ENCODE measurements at places on chromosomes 4 and X.

DNA sequence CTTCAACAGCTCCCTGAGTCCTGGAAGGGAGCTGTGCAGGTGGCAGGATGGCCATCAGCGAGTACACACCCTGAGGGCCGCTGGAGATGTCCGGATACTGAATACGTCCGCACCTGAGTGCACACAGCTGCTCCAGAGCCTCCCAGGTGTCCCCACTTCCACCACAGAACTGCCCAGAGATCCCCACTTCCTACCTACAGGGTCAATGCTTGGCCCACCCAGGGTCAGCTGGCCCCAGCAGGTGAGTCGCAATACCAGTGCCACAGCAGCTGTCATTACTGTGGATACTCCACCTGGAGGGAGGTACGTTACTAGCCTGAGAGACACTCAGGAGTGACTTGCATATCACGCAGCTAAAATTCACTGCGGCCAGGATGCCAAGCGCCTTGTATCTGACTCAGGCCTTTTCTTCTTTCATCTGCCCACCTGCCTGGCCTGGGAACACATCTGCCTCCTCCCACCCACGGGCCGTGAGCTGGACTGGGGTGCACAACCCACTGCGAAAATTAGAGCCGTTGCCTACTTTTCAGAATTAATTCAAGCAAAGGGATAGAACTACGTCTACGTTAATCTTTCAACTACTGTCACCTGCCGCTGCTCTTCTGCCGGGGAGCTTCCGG lies 9.4 kb downstream of the C4orf50 start:
- DNase-seq, result no peak

DNA sequence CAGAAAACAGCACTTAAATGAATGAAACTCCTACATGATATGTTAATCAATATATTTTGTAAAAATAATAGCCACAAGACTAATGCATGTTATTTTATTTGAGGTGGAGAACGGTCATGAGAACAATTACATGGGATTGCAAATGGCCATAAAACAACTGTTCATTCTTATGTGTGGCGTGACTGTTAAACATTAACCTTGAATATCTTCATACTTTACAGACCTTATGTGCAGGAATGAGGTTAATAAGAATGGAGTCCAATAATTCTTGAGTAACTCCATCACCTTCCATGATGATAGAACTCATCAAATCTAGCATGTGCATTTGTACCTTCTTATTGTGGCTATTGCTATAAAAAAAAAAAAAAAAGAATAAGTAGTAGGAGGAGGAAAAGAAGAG lies 55.3 kb downstream of the PDS5A start:
- DNase-seq, result no peak

DNA sequence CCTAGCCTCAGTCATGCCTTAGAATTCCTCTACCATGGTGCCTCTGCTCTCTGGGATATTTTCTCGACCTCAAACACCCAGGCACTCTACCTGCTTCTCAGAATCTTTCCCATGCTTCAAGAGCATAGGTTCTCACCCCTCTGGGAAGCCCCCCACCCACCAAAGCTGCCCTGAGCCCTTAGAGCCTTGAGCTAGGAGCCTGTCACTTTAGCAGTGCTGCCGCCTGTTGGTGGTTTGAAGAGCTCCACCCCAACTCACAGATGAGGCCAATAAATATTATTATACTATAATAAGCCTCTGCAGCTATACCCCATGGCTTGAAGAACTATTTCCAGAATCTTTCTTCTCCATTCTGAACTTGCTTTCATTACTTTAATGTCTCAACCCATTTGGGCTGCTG lies 109.7 kb downstream of the RTL5 start:
- no peak for DNase-seq

DNA sequence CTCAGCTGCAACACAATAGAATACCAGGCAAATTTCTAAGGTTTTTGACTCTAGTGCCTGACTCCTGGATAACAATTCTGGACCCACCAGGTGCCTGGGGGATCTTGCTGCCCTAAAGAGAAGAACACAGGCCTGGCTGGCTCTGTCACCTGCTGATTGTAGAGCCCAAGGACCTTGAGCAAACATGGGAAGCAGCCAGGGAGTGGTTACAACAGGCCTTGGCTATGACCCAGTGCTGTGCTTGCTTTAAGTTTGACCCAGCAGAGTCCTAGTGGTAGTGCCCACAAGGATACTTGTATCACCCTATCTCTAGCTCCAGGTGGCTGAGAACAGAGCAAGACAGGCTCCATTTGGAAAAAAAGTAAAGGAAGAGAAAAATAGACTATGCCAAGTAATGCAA lies 176.8 kb upstream of the DCAF12L2 start:
- no peak for DNase-seq
